ENCODE measurements at places on chromosomes 2 and 18.
A peak's percentile ranks its signal among the peaks of the same experiment; 100 is the strongest.

- no peak for DNase-seq
Observed at GRCh38 chr2:198191651-198192050, 387.3 kb downstream of the PLCL1 start.

DNA sequence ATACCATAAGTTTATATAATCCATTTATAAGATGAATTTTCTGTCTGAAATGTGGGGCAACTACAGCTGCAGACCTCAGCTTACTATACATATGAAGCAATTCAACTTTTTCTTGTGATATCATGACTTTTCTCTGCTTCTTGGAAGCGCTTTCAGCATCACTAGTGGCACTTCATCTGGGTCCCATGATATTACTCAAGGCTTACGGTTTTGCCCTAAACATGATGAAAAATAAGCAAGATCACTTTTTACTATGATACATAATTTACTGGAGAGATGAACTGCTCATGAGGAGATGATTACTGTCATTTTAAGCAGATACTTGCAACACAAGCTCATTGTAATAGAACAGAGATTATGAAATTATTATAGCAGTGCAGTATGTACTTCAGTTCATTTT, 258.0 kb upstream of the ZSWIM2 start:
- DNase-seq, result no peak

DNA sequence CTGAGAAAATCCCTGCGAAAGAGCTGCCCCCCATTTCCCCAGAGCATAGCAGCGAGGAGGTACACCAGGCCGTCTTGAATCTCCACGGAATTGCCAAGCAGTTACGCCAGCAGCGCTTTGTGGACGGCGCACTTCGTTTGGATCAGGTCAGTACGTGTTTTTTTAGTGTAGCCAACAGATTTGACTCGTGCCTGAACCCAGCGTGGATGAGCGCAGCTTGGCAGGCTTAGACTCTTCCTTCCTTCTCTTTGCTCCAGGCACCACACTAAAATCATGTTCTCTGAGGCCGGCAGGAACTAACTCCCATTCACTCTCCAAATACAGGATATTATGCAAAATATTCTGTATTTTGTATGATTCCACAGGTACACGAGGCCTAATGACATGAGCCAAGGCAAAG, 115.3 kb upstream of the ALPP start:
- no peak for DNase-seq

GRCh38 chr2:65800998-65801397, 368.6 kb upstream of the SPRED2 start:
- peak; percentile 22 for DNase-seq

DNA sequence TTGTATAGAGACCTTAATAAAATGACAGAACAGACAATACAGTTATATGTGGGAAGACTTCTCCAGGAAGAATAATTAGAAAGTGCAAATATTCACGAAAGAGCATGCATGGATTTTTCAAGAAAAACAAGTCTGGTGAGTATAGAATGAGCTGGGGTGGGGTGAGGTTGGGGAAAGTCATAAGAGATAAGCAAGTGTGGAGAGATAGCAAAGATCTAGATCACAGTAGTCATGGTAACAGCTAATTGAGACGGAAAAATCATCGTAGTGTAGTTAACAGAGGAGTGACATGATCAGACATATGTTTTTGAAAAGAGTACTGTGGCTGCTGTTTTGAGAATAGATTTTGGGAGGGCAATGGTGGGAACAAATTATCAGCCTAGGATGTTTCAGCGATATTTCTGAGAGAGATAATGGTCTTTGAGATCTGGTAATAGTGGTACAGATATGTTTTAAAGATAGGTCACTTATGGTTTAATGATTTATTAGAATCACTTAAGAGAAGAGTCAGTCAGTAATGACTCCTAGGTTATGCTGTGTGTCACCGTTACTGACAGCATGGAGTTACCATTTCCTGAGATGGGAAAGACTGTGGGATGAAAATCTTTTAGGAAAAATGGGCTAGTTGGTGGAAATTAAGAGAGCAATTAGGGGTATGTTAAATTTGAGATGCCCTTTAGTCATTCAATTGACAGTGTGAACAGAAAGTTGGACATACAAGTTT, 248.5 kb upstream of the SLC8A1 start:
- no peak for DNase-seq

GRCh38 chr2:88810017-88810416, 118.5 kb downstream of the RPIA start:
- no peak for DNase-seq

GRCh38 chr2:215521031-215521430, 85.2 kb upstream of the FN1 start:
- no peak for DNase-seq

- DNase-seq, result no peak
Observed at GRCh38 chr2:33042819-33043218, 96.1 kb downstream of the LTBP1 start.

DNA sequence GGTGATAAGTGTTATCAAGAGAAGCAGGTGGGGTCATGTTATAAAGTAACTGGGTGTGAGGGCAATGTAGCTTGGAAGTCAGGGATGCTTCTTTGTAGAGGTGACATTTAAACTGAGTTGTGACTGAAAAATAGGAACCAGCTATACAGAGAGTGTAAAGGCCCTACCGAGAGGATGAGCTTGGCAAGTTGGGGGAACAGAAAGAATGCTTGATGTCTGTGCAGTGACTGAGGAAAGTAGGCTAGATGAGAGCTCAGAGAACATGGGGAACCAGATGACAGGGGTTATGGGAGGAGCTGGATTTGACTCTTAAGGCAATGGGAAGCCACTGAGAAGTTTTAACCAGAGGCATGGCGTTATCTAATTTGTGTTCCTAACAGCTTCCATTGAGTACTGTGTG, 115.3 kb downstream of the DOCK10 start:
- no peak for DNase-seq

DNA sequence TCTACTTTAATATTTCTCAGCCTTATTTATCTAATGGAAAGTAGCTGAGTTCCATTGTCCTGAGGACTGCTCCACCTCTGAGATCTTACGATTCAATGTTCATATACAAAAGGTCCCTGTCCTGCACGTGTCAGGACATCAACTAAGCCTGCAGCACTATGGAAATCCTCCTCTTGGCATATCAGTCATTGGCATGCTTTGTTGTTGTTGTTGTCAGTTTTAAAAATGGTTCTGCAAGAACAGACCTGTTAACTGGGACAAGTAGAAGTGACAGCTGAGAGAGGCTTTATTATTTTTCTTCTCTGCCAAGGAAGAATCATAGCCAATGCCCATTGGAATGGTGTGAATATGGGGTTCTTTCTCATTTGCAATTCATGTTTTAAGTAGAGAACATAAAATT, 450.1 kb upstream of the PKDCC start:
- no peak for DNase-seq

DNA sequence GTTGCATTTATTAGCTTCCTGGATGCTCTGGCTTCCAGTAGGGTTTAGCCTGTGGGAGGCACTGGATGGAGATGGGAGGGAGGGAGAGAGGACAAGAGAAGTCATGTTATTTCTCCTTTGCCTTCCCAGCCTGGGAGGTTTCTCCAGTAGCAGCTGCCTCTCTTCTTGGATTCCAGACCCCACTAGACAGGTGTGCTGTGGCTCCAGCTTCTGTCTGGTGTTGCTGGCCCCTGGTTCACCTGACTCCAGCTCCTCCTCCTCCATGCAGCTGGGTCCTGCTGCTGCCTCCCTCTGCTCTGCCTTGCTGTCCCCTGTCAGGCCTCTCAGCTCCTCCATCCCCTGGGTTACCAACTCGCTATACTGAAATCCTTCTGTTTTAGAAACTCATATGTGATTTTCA, 188.9 kb upstream of the TNP1 start:
- DNase-seq, result no peak

DNA sequence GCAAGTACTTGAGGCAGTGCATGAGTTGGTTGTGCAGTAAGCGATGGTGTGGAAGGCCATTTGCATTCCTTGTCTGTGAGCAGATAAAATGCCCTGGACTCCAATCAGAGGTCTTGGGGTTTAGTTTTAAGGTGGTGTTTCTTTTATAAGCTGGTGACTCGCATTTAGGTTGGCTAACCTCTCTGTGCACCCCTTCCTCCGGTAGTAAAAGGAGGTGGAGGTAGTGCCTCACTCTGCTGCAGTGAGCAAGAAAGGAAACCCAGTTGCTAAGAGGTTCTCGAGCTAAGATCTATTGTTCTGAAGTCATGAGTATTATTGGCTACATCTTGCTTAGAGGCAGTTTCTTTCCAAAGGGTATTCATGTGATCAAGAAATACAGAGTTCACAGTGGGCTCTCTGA, 74.3 kb upstream of the EML6 start:
- no peak for DNase-seq

GRCh38 chr2:67904566-67904965, 158.2 kb downstream of the C1D start:
- no peak for DNase-seq

- peak; percentile 55 for DNase-seq
Observed at GRCh38 chr2:86368161-86368824, 30.9 kb upstream of the REEP1 start.

DNA sequence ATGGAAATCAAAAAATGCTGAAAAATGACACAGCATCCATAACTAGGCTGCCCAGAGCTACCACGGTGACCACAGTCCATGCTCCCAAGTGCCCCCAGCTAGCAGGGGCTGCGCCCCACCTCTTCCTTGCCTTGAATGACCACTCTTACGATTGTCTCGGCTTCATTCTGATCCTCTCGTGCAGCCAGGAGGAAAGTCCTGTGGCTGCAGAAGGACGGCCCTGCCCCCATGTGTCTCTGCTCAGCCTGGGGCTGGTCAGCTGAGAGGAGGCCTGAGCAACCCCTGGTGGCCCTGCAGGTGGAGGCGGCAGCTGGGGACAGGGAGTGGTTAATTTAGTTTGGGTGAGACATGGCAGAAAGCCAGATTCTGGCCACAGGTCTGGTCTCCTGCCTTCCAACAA, 54.3 kb downstream of the KCNF1 start:
- no peak for DNase-seq

DNA sequence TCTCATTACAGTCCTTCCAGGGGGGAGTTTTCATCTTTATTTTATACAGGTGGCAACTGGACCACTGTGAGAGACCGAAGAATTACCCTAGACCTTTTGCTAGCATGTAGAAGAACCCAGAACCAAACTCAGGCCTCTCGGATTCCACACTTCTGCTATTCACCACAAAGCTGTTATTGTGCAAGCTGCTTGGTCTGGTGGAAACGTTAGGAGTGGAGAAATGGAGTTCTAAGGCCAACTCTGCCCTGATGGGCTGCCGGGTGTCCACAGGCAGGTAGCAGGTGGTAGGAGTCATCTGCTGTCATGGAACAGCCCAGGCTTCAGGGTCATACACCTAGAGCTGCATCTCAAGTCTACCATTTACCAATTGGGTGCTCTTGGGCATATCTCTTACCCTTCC, 218.8 kb downstream of the BCL11A start:
- no peak for DNase-seq

GRCh38 chr2:65536596-65536995, 104.2 kb upstream of the SPRED2 start:
- no peak for DNase-seq

- no peak for DNase-seq
Observed at GRCh38 chr2:151193576-151193975, 68.1 kb downstream of the RBM43 start.

DNA sequence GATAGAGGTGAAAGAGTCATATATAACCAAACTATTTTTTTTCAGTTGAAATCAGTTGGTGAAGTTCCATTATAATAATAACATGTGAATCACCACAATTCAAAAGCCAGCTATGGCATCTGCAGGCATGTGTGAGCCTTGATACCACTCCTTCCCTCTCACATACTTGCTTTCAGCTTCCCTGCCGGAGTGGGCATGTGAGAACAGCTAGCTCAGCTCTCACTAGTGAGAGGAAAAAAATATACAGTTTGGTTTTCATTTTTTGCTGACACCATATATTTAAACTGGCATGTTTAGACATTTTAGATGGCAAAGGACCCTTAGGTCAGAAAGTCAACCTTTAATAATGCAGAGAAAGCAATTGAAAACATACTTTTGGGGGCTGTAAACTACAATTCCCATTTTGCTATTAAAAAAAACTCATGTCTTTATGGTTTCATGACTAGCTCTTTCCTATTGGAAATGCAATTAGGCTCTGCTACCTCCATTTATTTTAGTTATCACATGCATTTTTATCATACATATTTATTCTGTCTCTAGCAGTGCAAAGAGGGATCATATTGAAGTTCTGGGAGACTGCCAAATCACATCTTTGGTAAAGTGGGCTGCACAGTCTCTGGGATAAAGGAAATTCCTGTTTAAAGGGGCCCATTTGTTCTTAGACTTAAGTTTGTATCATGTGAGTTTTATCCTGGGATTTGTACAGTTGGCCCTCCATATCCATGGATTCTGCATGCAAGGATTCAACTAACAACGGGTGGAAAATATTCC, 33.2 kb upstream of the SLC40A1 start:
- DNase-seq, result no peak

DNA sequence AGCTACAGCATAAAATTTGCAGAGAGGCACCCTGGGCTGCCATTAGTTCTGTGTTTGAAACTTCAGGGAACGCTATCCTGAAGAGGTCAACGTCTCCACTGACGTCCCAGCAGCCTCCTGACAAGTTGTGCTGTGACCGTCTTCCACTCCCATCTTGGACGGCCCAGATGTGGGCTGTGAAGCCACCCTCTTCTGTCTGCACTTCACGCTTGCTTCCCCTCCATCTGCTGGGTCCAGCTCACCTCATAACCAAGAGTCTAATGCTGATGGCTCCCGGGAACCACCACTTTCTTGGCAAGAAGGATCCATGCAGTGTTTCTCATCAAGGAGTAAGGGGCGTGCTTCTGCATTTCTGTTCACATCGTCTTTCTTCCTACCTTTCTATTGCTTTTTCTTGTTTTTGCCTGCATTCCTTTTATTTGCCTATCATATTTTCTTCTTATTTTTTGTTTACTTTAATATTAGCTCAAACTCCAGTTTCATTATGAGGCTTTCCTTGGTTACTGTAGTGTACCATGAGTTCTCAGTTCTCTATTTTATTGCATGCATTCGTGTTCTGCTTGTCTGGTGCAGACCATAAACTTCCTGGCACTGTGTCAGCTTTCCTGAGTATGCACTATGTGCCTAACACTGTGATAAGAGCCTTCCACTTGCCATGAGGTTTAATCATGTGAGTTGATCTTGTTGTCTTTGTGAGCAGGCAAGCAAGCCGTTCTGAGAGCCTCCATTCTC, 631.8 kb upstream of the RAB6C start:
- DNase-seq, result no peak

GRCh38 chr2:78941751-78942150, 83.8 kb upstream of the REG3G start:
- DNase-seq, result no peak

- DNase-seq, result no peak
Observed at GRCh38 chr2:208112969-208113368, 11.4 kb downstream of the CRYGD start.

DNA sequence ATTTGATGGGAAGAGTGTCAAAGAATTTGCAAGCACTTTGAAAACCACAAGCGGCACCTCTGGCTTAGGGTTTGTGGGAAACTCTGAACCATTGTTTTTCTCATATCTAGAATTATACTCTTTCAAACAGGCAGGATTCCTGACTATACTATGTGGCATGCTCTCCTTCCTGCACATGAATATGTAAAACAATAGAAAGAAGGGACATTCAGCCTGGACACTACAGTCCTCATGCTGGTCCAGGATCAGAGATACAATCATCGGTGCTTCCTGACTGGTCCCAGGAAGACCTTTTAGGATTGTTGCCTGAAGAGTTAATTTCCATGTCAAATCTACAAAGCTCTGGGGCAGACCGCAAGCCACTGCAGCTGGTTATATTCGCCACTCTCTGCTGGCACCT, 55.7 kb upstream of the RASGRP3 start:
- no peak for DNase-seq

GRCh38 chr2:222939979-222940378, 79.1 kb downstream of the ACSL3 start:
- DNase-seq, result no peak

- no peak for DNase-seq
Observed at GRCh38 chr2:98815795-98816194, 84.9 kb upstream of the MGAT4A start.

GRCh38 chr2:24644032-24644431, 149.2 kb downstream of the PTRHD1 start:
- DNase-seq, result no peak
